ENCODE measurements at places on chromosomes 11 and 22. TPM values are rescaled to one million over a fixed set of nuclear protein-coding genes. Genes with fewer than 3 reads are reported as not detected.

Gene TMEM151A
- 0.37 TPM for total RNA-seq

Gene SORL1
- 66.1 TPM for total RNA-seq

Gene RELT
- 7.1 TPM for total RNA-seq

- no peaks in the 10 kb centered on the region for H3K27me3 ChIP-seq
- no peak overlapping the region for H3K4me3 ChIP-seq
Measured at GRCh38 chr11:72406540-72407527, 27.5 kb downstream of the CLPB start.

DNA sequence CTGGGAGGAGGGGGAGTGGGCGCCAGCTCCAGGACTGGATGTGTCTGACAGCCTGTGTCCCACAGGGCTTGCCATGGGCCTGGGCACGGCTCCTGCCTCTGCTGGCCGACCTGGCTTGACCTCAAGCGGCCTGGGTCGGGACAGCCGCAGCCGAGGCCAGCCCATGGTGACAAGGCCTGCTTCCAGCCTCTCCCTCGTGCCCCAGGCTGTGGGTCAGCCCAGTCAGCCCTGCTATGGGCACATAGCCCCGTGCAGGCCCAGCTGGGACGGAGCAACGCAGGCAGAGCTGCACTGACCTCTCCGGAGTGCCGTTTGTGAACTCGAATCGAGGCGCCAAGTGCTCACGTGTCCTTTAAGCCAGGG lies 17.9 kb downstream of the OSBPL5 start:
- DNase-seq, result no peak
- no peaks in the 10 kb centered on the region for H3K36me3 ChIP-seq
- H3K27me3 ChIP-seq, result no peaks in the 10 kb centered on the region
- H3K4me3 ChIP-seq, result no peak overlapping the region
- H3K27ac ChIP-seq, result peak overlapping the region; percentile 12
- peaks cover 19% of the 10 kb centered on the region for H3K4me1 ChIP-seq

GRCh38 chr11:65781152-65781961 lies 581 bp upstream of the AP5B1 start:
- peaks cover 5% of the 10 kb centered on the region for H3K36me3 ChIP-seq
- peaks cover 6% of the 10 kb centered on the region for H3K27me3 ChIP-seq
- H3K4me1 ChIP-seq, result peaks cover 12% of the 10 kb centered on the region
- peak overlapping the region; percentile 91 for H3K4me3 ChIP-seq

DNA sequence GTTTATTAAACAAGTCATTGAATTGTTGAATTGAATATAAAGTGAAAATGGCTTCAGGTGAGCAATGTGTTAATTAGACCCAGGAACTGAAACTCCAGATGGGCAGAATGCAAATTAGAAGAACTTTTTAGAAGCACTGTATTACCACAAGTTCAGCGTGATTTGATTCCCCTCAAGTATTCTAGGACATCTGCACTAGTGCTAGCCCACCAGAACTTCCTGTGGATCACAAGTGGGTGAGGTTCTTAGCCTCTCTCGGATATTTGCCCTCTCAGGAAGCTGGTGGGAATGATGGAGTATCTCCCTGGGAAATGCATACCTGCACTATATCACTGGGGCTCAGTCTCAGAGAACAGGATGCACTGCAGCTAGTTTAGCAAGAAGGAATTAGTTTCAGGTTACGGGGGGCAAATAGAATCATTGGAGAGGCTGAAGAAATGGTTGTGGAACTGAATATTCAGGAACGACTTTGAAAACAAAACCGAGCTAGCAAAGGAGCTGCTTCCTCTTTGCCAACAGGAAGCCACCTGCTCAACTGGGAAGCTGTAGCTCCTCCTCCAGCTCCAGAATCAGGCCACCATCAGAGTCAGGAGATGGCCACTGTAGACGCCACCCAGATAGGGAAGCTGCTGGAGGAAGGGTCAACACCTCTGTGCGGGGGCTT lies 74.3 kb downstream of the DHCR7 start:
- H3K27ac ChIP-seq, result no peak overlapping the region
- no peak overlapping the region for H3K4me3 ChIP-seq
- no peaks in the 10 kb centered on the region for H3K4me1 ChIP-seq
- DNase-seq, result no peak
- H3K36me3 ChIP-seq, result no peaks in the 10 kb centered on the region
- H3K27me3 ChIP-seq, result no peaks in the 10 kb centered on the region

GRCh38 chr22:23522623-23523251 lies 57.4 kb downstream of the IGLL1 start:
- no peaks in the 10 kb centered on the region for H3K27me3 ChIP-seq
- no peaks in the 10 kb centered on the region for H3K36me3 ChIP-seq
- H3K4me3 ChIP-seq, result no peak overlapping the region
- peaks cover 9% of the 10 kb centered on the region for H3K4me1 ChIP-seq

GRCh38 chr11:2641623-2642022 lies 58.2 kb downstream of the KCNQ1OT1 start:
- no peak overlapping the region for H3K4me3 ChIP-seq
- no peak for DNase-seq
- no peak overlapping the region for H3K27ac ChIP-seq
- H3K27me3 ChIP-seq, result no peaks in the 10 kb centered on the region
- H3K36me3 ChIP-seq, result no peaks in the 10 kb centered on the region

- H3K27ac ChIP-seq, result no peak overlapping the region
- H3K36me3 ChIP-seq, result no peaks in the 10 kb centered on the region
- no peak for DNase-seq
- H3K4me1 ChIP-seq, result no peaks in the 10 kb centered on the region
Measured at GRCh38 chr22:43734370-43735150, 77.5 kb downstream of the EFCAB6 start.

GRCh38 chr22:39598017-39598965 lies 27.7 kb downstream of the CACNA1I start:
- peak; percentile 92 for DNase-seq
- peaks cover 10% of the 10 kb centered on the region for H3K27me3 ChIP-seq
- H3K27ac ChIP-seq, result no peak overlapping the region
- H3K36me3 ChIP-seq, result no peaks in the 10 kb centered on the region
- H3K4me1 ChIP-seq, result peaks cover 3% of the 10 kb centered on the region
- H3K4me3 ChIP-seq, result no peak overlapping the region

DNA sequence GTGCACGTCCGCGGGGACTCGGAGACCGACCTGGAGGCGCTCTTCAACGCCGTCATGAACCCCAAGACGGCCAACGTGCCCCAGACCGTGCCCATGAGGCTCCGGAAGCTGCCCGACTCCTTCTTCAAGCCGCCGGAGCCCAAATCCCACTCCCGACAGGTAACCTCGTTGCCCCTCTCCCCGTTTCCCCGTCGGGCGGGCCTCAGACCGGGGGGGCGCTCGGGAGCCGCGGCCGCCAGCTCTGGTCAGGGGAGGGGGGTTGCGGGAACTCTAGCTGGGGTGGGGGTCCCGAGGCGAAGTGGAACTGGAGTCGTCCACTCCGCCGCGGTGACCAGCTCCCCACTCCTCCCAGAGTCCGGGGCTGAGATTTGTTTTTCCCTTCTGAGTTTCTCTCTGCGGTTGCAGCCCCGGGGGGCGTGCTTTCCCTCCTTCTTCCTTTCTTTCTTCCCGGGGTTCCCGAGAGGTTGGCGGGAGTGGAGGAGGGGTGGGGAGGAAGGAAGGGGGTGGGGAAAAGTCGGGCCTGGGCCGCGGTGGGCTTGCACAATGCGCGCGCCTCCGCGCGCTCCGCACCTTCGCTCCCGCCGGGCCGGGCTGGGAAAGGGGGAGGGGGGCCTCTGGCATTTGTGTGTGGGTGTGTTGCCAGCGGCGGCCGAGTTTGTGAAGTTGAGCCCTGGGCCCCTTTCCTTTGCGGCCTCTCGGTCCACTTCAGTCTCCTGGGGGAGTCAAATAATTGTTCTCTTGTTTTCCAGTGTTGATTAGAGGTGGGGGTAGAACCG lies 952 bp downstream of the YAP1 start:
- H3K27me3 ChIP-seq, result no peaks in the 10 kb centered on the region
- no peaks in the 10 kb centered on the region for H3K36me3 ChIP-seq
- peak overlapping the region; percentile 96 for H3K27ac ChIP-seq
- peak; percentile 75 for DNase-seq
- peaks cover 4% of the 10 kb centered on the region for H3K4me1 ChIP-seq

DNA sequence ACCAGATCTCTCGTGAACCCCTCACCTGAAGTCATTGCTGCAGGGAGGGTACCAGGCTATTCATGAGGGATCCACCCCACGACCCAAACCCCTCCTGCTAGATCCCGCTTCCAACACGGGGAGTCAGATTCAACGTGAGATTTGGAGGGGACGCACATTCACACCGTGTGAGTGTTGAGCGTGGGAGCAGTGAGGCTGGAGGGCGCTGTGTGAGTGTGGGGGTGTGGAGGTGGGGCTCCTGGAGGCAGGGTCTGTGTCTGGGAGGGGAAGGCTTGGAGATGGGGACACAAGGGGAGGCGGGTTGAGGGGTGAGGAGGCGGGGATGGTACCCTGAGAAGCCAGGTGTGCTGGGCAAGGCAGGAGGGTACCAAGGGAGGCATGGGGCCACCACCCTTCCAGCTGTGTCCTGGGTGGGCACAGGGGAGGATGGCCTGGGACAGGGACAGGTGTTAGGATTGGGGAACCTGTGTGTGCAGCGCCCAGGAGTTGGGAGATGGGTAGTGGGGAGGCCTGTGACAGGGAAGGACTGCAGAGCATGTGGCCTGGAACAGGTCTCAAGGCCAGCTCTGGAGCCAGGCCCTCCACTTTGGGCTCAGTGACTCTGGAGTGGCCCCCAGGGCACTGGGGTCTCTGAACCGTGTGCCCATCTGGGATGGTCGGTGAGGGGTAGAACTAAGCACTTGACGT lies 13.6 kb downstream of the TPCN2 start:
- H3K27me3 ChIP-seq, result no peaks in the 10 kb centered on the region
- H3K36me3 ChIP-seq, result no peaks in the 10 kb centered on the region
- H3K27ac ChIP-seq, result no peak overlapping the region
- H3K4me1 ChIP-seq, result no peaks in the 10 kb centered on the region
- no peak for DNase-seq
- H3K4me3 ChIP-seq, result no peak overlapping the region

GRCh38 chr22:35674335-35674734 lies 26.1 kb downstream of the APOL6 start:
- no peaks in the 10 kb centered on the region for H3K4me1 ChIP-seq
- no peaks in the 10 kb centered on the region for H3K27me3 ChIP-seq
- no peak for DNase-seq
- H3K36me3 ChIP-seq, result no peaks in the 10 kb centered on the region

DNA sequence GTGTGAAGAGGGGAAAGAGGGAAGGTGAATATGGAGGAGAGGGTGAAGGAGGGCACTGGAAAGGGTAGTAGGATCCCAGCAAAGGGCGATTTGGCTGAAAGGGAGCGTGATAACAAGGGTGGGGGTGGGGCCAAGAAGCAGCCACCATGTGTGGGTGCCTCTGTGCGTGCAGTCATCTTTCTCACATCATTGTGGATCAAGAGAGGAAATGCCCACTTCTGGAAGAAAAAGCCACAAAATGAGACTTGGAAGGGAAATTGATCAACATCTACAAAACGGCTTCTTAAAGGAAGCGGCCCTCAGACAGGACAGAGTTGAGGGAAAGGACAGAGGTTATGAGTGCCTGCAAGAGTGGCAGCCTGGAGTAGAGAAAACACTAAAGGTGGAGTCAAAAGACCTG lies 1.2 kb upstream of the CXCR5 start:
- H3K4me3 ChIP-seq, result no peak overlapping the region
- H3K27me3 ChIP-seq, result no peaks in the 10 kb centered on the region
- no peak for DNase-seq
- no peaks in the 10 kb centered on the region for H3K4me1 ChIP-seq
- H3K36me3 ChIP-seq, result no peaks in the 10 kb centered on the region

DNA sequence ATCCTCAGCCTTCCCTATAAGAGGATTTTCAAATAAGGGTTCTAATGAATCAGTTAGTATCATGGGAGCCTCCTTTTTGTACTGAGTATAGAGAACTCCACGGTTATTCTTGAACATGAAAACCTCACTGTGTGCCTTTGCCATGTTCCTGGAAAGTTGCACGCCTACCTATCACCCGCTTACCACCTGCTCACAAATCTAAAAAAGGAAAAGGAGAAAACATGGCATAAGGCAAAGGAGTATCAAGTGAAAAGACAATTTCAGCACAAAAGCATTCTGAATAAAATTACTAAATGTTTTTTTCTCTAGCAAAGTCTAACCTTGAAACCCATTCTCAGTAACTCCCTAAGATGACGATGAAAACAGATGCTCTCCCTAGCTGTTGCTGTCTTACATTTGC lies 511.8 kb upstream of the API5 start:
- H3K36me3 ChIP-seq, result no peaks in the 10 kb centered on the region
- no peaks in the 10 kb centered on the region for H3K4me1 ChIP-seq
- H3K27me3 ChIP-seq, result no peaks in the 10 kb centered on the region

DNA sequence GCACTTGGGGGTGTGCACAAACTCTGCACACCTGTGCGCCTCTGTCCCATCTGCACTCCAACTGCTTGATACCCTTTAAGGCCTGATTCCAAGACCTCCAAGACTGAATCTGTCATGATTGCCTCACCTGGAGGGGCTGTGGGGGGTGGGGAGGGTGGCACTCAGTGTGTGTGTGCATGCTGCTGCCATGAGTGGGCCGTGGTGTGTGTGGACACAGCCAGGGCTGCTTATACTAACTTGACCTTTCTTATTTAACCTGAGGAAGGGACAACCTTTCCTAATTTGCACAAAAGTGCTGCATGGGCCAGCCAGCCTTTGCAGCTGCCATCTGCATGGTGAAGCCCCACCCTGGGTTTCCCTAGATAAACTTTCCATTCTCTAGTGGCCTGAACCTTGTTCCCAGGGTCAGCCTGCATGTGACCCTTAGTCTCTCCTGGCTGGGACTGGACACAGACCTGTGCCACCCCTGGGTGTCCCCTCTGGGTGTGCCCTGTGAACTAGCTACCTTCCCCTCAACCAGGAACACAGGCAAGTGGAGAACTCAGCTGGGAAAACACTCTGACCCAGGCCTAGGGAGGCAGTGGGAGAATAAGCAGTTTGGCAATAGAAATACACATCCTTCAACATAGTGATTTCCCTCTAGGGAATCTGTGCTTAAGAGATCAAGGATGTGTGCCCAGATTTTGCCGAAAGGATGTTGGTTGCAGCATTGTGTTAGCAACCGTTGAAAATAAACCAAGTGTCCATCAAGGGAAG lies 45.4 kb upstream of the DKK3 start:
- H3K27ac ChIP-seq, result no peak overlapping the region
- no peaks in the 10 kb centered on the region for H3K36me3 ChIP-seq
- H3K4me3 ChIP-seq, result no peak overlapping the region
- DNase-seq, result no peak

- H3K4me3 ChIP-seq, result no peak overlapping the region
- H3K36me3 ChIP-seq, result no peaks in the 10 kb centered on the region
- no peaks in the 10 kb centered on the region for H3K27me3 ChIP-seq
- no peaks in the 10 kb centered on the region for H3K4me1 ChIP-seq
- no peak for DNase-seq
- H3K27ac ChIP-seq, result no peak overlapping the region
Measured at GRCh38 chr11:133966172-133966651, 9.4 kb upstream of the IGSF9B start.

- no peak for DNase-seq
- H3K4me3 ChIP-seq, result no peak overlapping the region
- H3K36me3 ChIP-seq, result no peaks in the 10 kb centered on the region
- no peak overlapping the region for H3K27ac ChIP-seq
Measured at GRCh38 chr11:78638704-78639380, 64.2 kb upstream of the NARS2 start.

DNA sequence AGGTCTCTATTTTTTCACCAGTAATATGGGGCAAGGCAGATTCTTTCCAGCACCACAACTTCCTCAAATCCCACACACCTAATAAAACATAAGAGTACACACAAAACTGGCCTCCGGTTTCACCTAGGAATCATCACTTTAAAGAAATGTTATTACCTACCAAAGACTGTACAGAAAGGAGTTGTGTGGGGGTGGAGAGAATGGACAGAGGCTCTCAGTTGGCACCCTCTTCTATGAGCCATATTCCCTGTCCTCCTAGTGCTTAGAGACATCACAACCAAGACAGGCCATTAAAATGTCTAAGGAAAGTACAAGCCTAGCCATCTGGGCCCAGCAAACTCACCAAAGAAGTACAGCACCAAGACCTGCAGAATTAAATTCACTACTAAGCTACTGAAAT lies 56.1 kb downstream of the RBFOX2 start:
- DNase-seq, result no peak
- H3K36me3 ChIP-seq, result no peaks in the 10 kb centered on the region
- H3K27me3 ChIP-seq, result no peaks in the 10 kb centered on the region
- no peak overlapping the region for H3K27ac ChIP-seq
- no peak overlapping the region for H3K4me3 ChIP-seq

Measured in colonic mucosa (tissue), 4 donors.